ENCODE measurements at places on chromosomes 3 and 15. TPM values are rescaled to one million over a fixed set of nuclear protein-coding genes. Genes with fewer than 3 reads are reported as not detected.

The CACNA2D2 gene
- 1.5 TPM for total RNA-seq

GRCh38 chr15:87748483-87748882 is 508.1 kb downstream of the NTRK3 start:
- no peak overlapping the region for H3K27ac ChIP-seq
- no peaks in the 10 kb centered on the region for H3K4me1 ChIP-seq
- DNase-seq, result no peak
- no peaks in the 10 kb centered on the region for H3K36me3 ChIP-seq
- peaks cover 3% of the 10 kb centered on the region for H3K27me3 ChIP-seq

DNA sequence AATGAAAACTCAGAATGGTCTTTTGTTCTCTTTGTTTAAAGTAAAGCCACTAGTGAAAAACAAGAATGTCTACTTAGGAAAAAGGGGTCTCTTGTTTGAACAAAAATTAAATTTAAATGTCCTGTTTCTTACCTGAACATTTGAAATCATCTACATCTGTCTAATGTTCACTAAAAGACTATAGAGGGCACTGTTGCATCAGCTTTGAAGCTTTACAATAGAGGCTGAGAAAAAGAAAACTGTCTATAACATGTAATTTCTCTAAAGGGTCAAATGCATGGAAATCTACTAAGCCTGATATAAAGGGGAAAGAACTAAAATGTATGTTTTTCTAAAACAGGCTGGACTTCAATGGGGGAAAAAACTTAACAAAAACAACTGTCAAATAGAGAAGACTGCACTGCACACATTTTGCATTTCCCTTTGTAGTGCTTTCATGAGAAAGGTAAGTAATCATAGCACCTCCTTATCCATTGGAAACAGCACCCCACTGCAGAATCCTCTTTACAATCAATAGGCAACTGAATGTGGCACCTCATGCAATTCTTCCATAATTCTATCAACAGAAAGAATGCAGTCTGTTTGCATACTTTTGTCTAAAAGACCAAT is 26.3 kb downstream of the DPH6 start:
- peaks cover 4% of the 10 kb centered on the region for H3K4me1 ChIP-seq
- H3K4me3 ChIP-seq, result no peak overlapping the region

DNA sequence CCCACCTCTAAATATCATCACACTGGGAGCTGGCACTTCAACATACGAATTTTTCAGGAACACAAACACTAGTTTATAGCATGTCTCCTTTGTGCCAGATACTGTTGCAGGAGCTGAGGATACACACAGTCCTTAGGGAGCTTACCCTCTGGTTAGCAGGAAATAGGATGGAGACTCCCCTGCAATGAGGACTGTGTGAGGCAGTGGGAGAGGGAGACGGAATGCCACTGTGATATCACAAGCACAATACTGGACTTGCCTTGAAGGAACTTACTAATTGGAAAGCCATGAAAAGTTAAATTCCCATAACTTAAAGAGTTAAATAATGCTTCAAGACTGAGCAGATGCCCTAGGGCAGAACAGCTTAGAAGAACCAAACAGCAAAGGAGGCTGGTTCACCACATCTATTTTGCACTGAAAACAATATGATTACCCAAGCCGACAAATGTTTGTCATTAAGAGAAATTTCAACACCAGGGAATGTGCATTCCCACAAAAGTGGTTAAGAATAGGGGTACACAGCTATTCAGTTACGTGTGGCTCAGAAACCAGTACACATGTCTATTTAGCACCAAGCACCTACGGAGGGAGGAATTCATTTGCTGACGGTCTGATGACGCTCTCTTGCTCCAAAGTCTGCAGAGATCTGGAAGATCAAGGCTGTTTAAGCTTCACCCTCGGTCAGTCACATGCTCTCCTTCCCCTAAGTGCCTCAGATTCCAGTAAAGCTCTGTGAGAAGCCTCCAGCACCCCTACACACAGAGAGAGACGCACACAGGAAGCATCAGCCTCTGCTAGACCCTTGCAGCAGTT is 5.2 kb downstream of the TBC1D2B start:
- peak overlapping the region; percentile 16 for H3K4me3 ChIP-seq
- DNase-seq, result peak; percentile 49
- H3K36me3 ChIP-seq, result peaks cover 14% of the 10 kb centered on the region
